Stimulated activated CD8-positive, alpha-beta memory T cell treated with anti-CD3 and anti-CD28 coated beads, Interleukin-2, amount 100 ng/mL, for 1 hour (primary cell): ENCODE measurements at places on chromosomes 2 and 18.

DNA sequence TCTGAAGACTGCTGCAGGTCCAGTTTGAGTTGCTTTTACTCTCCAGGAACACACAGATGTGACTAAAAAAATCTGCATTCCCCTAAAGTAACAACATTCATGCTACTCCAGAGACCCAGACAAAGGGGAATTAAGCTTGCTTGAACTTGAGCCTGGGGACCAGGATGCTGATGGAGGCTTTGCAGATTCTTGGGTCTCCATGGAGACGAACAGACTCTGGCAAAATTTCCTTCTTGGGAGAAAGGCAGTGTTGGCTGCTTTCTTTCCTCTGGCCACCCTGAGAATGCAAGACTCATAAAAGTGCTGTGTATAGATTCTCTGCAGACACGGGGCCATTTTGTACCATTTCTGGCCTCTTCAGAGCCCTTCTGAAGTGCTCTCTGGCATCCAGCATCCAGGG is 112.0 kb downstream of the ACTR3 start:
- no peak for DNase-seq

- no peak for DNase-seq
Measured at GRCh38 chr2:24046599-24046929, 627 bp downstream of the WDCP start.

DNA sequence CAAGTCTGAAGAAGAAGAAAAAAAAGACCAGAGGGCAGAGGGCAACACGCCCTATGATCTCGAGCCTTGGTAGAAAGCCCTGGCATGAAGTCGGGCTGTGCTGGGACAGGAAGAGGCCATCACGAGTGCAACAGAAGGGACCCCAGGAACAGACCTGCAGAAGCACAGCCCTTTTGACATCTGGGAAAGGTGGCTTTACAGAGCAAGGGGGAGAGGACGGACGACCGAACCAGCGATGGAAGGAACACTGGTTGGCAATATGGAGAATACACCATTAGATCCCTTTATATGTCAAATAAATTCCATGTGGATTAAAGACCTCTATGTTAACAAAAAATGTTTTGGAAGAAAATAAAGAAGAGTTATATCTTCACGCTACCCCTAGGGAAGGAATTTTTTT is 10.7 kb downstream of the KIF1A start:
- no peak for DNase-seq

- DNase-seq = no peak
Measured at GRCh38 chr2:142588269-142588668, 289.2 kb upstream of the KYNU start.

GRCh38 chr2:160388464-160389263 is 104.9 kb downstream of the RBMS1 start:
- DNase-seq = no peak

DNA sequence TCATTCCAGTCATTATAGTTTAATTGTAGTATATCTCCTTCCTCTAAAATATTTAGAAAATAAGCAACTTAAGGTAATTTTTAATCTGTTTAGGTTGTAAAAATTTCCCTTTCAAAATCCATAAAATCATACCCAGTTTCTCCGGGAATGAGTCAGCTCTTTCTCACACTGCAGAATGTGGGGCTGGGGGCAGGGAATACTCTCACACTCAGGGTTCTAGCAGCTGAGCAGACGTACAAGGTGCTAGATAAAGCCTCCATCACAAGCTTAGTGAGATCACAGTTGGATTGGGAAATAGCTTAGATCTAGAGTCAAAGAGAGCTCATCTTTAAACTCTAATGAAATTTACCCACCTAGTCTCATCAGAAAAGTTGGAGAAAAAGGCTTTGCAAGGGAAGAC is 79.9 kb upstream of the FAM237A start:
- no peak for DNase-seq

- DNase-seq = no peak
Measured at GRCh38 chr18:49503931-49504330, 16.9 kb upstream of the C18orf32 start.

GRCh38 chr2:82342356-82342755 is 2037.8 kb upstream of the LRRTM1 start:
- no peak for DNase-seq

GRCh38 chr2:160042054-160042453 is 20.4 kb downstream of the PLA2R1 start:
- DNase-seq = no peak

DNA sequence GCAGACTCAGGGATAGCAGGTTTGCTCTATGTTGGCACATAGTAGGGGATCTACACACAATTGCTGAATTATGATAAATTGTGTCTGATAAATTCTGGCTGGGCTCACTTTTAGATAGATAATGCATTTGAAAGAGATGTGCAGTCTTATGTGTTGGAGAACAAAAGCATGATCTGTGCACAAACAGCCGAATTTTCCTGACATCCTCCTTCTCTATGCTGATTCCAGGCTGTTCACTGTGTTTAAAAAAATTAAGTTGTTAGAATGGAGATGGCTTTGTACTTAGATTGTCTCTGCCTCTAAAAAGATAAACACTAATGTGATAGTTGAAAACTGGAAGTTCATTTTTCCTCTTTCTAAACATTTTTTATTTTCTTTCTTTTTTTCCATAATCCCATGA is 2.1 kb downstream of the CERS6 start:
- no peak for DNase-seq

DNA sequence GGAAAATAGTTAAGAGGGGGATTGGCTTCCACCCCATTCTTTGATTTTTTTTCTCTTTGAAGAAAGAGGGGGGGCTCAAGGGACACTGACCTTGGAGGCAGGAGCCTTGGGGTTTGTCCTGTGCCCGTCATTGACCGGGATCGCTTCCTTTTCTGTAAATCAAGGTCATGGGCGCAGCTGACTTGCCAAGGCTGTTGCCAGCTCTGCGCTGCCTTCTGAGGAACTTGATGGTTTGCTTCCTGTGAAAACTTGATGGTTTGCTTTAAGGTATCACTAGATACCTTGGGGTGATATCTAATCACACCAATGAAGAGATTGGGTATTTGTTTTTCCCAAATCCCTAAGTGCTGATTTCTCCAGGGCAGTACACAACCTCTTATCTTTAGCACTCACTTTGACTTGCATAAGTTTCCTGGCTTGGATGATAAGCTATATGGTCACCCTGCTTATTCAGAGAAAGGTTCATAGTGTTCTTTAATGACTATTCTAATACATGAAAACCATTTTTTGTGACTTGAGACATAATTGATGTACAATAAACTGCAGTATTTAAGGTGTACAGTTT is 56.0 kb downstream of the DGKD start:
- DNase-seq = no peak

- DNase-seq = no peak
Measured at GRCh38 chr2:221747289-221747972, 175.3 kb upstream of the EPHA4 start.

GRCh38 chr18:8450013-8450412 is 159.2 kb upstream of the RAB12 start:
- DNase-seq = no peak

DNA sequence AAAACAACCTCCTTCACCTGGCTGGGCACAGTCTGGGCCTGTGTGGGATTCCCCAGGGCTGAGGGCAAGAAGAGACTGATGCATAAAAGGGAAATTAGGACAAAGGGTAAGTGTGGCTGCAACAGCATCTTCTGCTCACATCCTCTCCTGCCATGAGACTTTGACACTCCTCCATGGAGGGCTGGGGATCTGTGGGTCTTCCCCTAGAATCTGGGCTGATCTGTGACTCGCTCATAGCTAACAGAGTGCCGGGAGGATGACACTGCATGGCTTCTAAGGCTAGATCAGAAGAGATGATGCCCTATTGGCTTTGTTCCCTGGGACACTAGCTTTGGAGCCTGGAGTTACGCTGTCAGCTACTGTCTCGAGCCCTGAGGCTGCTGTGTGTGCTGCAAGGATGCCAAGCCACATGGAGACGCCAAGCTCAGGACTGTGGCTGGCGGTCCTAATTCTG is 24.3 kb downstream of the MOCOS start:
- no peak for DNase-seq

- no peak for DNase-seq
Measured at GRCh38 chr2:217877866-217878265, 124.9 kb downstream of the TNS1 start.

GRCh38 chr2:66968946-66969345 is 428.2 kb upstream of the ETAA1 start:
- no peak for DNase-seq

DNA sequence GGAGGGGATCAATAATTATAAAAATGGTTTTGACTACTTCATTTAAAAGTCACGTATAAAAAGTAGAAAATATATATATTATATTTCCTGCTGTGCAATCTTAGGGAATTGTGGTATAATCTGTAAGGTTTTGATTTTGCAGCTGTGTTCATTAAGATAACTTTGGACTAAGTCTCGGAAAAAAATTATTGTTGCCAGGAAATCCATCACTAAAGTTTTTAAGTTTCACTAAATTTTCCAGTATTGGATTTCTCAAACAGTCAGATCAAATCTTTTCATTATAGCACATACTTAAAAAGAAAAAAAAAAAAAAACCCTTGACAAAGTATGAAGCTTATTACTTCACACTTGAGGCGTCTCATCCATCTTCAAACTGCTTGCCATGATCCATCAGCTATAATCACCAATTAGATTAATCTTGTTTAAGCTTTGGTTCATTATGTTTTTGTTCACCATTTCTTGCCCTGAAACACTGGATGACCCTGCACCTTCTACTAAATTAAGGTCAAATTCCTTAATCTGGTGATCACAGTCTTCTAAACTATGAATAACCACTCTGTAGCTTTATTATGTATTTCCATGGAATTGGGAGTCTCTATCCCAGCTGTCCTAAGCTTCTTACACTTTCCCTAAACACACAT is 326.6 kb upstream of the COL3A1 start:
- DNase-seq = no peak

GRCh38 chr18:35949903-35950627 is 22.4 kb upstream of the RMP24 start:
- peak; percentile 9 for DNase-seq

- no peak for DNase-seq
Measured at GRCh38 chr2:121764681-121765228, 9.3 kb downstream of the TSN start.

DNA sequence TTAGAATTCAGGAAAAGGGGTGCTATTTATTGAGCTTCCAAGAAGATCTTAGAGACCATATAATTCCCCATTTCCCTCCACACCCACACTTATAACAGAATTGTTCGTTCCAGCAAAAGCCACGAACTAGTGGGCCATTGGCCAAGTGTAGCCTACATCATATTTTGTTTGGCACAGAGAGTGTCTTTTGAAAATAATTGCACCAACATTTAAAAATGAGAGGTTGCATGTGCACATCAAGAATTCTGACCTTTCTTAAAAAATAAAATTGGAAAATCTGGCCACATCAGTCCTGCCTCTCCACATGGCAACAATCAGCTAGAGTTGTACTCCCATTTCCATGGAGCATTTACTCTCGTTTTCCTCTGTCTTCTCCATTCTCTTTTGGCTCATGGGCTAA is 655.5 kb upstream of the FANCL start:
- no peak for DNase-seq

DNA sequence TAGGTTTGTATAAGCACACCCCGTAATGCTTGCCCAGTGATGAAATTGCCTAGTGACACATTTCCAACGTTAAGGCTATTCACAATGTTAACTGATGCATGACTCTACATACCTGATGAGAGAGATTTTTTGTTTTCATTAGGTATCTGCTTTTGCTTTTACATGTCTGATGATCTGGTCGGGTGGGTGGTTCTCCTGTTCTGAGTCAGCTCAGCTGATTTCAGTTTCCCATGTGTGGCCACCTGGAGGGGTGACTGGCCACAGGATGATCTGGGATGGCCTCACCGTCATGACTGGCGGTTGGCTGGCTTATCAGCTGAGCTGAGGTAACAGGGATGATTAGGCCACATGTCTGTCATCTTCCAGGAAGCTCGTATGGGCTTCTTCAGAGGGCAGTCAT is 33.8 kb upstream of the ACYP2 start:
- no peak for DNase-seq

DNA sequence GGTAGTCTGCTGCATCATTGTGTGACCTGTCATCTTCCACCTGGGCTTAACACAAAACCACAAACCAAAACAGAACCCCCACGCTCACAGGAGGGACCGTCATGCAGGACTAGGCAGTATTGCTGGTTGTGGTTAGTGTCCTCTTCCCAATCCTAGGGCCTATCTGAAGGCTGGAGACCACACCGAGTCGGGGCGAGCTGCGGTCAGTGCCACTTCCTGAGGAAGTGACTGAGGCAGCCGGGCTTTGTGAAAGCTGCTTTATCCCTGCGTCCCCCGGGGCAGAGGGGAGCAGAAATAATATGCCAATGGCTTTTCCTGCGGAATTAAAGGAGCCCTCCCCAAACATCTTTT is 22.9 kb downstream of the ZNF532 start:
- DNase-seq = no peak

DNA sequence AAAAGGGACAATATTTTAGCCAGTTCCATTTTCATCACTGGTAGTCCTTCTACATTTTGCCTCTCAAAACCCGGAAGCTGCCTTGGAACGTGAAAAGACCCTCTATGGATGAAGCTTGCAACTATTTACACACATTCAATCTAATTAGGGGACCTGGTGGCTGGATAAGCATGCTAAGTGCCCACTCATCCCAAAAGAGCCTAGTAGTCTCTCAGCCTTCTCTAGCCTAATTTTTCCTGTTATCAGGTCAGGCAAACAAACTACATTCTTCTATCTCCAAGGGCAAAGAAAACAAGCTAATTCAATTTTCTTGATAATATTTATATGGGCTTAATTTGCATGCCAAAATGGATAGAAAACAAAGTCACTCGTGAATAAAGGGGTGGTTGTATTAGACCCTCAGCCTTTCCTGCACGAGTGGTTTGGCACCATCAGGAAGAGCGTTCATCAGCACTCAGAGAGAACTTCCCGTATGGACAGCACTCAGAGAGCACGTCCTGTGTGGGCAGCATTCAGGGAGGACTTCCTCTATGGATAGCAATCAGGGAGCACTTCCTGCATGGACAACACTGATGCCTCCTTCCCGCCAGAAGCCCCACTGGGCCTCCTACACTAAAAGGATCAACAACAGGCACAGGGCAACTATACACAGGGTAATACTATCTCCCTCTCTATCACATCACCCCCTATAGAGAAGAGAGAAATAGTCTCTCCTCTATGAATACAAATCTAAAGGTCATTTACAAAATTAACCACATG is 122.2 kb downstream of the RBMS1 start:
- no peak for DNase-seq
